ENCODE measurements at places on chromosomes 6 and 20.

DNA sequence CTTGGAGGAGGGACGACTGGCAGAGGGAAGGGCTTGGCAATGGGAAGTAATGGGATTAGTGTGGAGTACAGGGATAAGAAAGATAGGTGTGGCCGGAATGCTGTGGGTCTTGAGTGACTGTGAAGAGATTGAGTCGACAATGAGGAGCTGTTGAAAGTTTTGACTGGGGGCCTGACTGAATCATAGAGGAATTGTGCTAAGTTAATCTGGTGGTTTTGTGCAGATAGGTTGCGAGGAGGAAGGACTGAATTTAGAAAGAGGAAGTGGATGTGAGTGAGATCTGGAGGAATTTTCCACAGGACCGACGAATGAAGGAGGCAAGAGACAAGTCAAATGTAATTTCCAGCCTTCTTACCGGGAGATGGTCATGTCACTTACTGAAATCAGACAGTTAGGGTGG lies 143.9 kb upstream of the RALGAPA2 start:
- no peak for DNase-seq

DNA sequence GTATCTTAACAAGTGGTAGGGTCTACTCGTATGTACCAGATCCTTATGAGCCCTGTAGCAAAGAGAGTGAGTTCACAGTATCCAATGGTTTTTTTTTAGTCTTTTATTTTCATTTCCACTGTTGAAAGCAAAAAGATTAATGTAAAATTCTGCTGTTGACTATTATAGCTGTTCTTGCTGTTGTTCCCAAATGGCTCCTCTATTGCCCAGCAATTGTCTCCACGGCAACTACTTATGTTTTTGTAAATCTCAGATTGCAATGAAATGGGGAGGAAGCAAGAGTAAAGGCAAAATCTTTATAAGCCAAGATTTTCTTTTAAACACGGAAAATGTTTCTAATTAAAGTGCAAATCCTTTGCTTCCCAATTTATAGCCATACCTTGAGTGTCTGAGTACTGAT lies 406.1 kb downstream of the EPM2A start:
- peak; percentile 20 for DNase-seq

DNA sequence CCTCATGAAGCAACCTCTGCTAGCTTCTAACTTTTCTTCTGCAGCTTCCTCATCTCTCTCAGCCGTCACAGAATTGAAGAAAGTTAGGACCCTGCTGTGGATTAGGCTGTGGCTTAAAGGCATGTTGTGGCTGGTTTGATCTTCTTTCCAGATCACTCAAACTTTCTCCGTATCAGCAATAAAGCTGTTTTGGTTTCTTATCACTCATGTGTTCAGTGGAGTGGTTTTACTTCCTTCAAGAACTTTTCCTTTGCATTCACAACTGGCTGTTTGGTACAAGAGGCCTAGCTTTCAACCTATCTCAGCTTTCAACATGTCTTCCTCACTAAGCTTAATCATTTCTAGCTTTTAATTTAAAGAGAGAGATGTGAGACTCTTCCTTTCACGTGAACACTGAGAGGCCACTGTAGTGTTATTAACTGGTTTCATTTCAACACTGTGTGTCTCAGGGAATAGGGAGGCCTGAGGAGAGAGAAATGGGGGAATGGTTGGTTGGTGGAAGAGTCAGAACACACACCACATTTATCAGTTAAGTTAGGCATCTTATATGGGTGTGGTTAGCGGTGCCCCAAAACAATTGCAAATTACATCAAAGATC lies 17.2 kb downstream of the ZSCAN23 start:
- no peak for DNase-seq

GRCh38 chr20:12575352-12576095 lies 433.2 kb upstream of the SPTLC3 start:
- no peak for DNase-seq

DNA sequence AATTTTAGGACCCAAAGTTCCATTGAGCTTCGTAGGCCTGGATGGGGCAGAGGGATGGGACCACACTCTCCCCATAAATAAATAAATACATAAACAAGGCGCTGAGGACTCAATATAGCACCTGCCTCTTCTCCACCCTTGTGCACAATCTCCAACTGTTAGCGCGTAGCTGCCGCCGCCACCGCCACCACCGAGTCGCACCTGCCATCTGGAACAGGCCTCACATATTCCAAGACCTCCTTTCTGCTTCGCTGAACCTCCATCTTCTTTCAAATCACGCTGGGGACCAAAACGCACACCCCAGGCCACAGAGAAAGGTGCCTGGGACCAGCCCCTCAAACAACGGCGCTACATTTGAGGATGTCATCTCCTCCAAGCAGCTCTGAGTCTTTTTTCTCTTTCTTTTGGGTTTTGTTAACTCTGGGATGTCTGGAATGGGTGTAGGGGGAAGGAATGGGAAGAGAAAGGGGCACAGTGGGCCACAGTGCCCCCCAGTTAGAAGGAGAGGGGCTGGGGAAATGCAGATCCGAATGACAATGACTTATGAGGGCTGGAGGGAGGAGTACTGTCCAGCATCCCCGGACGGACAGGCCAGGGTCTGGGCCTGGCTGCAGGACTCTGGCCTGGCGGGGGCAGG lies 49.7 kb downstream of the NOL4L start:
- DNase-seq: peak; percentile 58

DNA sequence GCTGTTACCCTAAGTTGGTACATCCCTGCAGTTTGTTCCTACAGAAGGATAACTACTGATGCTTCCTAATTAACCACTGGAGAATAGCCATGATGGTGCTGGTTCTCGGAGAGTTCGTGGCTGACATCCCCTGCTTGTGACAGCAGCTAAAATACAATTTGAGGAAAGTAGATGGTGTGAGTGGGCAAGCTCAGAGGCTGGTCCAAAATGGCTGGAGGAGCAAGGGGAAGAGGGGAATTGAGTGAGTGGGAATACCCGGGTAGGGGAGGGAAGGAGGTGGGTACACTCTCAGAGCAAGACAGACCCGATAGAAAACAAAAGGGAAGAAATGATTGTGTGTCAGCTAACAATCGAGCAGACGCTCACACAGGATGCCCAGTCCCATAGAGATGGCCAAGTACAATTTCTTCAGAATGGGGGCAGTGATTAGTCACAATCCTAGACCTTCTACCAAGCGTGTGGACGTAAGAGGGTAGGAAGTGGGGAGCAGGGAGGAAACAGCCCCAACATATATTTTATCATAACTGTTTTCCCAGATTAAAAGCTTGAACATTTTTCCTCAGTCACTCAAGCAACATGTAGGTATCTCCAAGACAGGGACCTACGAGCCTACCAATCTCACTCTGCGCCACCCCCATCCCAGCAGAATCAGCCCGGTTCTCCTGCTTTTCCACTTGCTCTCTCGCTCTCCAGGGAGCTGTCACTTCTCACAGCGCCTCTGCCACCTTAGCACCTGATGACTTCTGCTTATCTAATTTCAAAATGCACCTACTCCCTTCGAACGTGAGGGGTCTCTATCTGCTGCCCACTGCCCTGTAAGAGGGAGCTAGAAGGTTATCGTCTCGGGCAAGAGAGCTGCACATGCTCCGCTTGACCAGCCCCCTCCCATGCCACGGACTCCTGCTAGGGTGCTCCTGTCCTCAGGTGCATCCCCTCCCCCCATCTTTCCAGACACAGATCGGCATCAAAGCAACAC lies 26.2 kb downstream of the RIPOR2 start:
- no peak for DNase-seq

GRCh38 chr6:44856479-44856878 lies 469.0 kb downstream of the CDC5L start:
- DNase-seq: no peak

GRCh38 chr20:36028106-36028808 lies 59.9 kb downstream of the CNBD2 start:
- no peak for DNase-seq

DNA sequence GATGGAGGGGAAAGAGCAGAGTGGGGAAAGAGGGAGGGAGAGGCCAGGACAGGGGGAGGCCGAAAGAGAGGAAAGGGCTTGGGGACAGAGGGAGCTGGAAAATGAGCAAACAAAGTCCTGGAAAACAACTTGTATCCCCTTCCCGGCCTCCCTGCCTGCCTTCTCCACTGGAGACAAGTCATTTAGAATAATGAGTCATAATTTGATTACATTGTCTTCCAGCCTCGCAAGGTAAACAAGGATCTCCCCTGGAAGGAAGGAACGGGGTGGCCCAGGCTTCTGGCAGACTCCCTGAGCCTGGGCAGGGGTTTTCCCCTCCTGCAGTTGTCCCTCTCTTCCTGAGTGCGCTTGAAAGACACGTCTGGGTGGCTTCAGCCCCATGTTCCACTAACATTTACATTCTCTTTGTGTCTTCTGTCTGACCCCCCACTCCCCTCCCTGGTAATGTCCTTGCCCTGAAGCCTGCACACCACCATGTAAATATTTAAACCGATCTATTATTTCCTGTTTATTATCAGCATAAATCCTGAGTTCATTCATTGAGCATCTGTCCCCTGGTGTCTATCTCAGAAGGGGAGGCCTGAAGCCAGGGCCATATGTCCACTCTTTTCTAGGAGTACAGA lies 12.1 kb upstream of the MRPS18A start:
- peak; percentile 83 for DNase-seq

- DNase-seq: no peak
These were observed 10.8 kb downstream of the STX16 start for GRCh38 chr20:58661598-58662473.

GRCh38 chr6:87656857-87657256 lies 45.2 kb downstream of the AKIRIN2 start:
- no peak for DNase-seq

DNA sequence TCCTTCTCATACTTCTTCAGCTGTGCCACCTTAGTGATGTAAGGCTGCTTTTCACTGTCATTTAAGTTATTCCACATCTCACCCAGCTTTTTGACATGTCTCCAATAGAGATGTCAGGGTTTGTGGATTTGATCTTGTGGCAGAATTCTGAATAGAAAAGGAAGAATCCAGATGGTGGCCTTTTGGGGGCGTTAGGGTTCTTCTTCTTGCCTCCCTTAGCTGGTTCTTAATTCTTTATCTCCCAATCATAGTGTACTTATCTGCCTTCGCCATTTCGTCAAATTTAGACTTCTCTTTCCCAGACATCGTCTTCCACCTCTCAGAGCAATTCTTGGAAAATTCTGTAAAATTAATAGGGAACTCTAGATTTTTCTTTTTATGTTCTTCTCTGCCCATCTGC lies 422.9 kb downstream of the GJA1 start:
- no peak for DNase-seq

DNA sequence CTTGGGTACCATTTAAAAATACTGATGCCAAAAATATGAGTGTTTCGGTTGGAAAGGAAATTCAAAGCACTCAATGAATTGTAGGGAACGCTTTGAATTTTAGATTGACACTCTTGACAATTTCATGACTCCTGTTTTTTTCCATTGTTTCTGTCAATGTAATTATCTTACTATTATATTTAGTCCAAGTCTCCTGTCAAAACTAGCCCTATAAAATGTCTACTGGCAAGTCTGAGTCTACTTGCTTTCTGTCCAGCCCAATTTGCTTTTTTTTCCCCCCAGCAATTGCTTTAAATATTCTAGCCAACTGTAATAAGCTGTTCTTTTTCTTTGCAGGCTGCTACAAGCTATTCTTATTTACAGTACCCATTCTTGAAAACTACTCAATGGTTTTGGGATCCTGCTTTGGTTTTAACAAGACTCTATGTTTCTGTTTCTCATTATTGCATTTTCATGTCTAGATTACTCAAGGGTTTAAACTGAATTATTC lies 1103.9 kb upstream of the GJE1 start:
- no peak for DNase-seq

DNA sequence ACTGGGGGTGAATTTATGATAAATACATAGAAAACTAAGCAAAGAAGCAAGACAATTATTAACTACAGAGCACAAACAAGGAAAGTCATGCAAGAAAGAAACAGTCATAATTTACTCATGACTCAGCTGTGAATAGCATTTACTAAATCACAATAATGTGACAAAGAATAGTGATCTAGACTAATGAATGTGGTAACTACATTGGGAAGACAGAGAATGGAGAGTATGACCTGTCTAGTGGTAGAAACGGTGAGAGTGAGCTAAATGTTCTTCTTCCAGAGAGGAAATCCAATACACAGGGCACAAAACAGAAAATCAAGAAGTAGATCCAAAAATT lies 153.5 kb upstream of the DST start:
- no peak for DNase-seq

DNA sequence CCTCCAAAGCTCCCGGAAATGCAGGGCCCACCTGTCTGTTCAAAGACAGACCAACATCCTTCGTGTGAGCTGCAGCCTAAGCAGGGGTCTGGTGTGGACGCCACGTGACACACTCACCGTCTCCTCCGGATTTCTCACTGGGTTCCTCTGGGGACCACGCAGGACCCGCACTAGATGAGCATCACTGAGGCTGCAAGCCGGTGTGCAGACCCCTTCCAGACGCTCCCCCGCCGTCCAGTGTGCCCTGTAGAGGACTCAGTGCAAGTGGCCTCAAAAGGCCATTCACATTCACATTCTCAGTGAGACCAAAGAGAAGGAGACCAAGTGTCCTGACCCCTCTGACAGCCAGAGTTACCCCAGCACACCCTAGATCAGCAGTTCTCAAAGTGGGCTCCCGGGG lies 91.2 kb upstream of the QKI start:
- DNase-seq: no peak

GRCh38 chr20:23007886-23008655 lies 27.0 kb upstream of the SSTR4 start:
- no peak for DNase-seq

DNA sequence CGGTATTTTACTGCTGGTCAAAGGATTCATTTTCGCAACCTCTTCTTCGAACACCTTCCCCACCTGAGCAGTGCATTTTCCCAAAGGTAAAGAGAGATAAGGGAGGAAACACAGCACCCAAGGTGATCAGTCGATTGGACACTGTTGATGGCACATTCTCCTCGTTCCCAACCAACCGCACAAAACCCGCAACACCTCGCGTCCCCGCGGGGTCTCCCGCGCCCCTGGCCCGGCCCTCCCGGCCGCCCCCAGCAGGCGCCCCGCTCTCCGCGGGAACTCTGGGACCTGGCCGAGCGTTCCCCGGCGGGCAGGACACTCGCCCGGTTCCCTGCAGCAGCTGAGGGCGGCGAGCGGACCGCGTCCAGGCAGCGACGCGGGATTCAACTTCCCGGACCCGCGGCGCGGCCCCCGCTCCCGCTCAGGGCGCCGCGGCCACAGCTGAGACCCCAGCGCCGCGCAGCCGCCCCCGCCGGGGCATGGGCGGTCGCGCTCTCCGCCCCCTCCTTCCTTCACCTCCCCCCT lies 506 bp downstream of the RGS17 start:
- DNase-seq: no peak

- no peak for DNase-seq
These were observed 96.0 kb downstream of the HIVEP2 start for GRCh38 chr6:142848976-142849375.

All from DMS153 (cell line).